ENCODE measurements at places on chromosomes 6 and 20.

GRCh38 chr6:20716865-20717264 is 182.6 kb downstream of the CDKAL1 start:
- no peaks in the 10 kb centered on the region for H3K36me3 ChIP-seq
- peaks cover 5% of the 10 kb centered on the region for H3K4me1 ChIP-seq
- no peak for DNase-seq
- H3K27me3 ChIP-seq: no peaks in the 10 kb centered on the region
- H3K27ac ChIP-seq: no peak overlapping the region
- H3K4me3 ChIP-seq: no peak overlapping the region

- H3K4me3 ChIP-seq: no peak overlapping the region
- H3K27ac ChIP-seq: no peak overlapping the region
- no peak for DNase-seq
- no peaks in the 10 kb centered on the region for H3K4me1 ChIP-seq
Observed at GRCh38 chr6:85403331-85404015, 46.4 kb upstream of the NT5E start.

DNA sequence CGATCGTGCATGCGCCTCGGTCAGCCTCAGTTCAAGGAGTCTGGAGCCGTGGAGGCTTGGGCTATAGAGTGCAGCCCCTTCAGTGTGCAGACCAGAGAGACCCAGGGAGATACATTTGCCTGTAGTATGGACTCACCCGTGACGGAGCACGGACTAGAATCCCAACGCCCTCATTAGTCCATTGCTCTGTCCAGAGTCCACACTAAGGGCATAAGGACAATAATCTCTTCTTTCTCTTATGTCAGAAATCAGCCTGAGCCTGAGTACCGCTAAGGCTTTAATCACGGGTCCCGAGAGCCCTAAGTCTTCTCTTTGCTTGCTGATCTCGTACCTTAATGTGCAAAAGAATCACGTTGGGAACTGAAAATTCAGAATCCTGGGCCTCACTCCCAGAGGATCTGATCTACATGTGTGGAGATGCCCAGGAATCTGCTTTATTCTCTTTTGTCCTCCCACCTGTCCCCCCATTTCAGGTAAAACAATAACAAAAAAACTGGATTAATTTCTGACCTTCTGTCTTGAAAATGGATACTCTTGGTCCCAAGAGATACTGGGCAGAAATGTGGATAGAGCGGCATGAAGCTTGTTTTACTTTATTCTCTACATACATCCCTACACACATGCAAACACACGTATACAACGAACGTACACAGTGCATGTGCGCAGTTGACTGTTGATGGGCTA is 671 bp downstream of the BPHL start:
- H3K36me3 ChIP-seq: no peaks in the 10 kb centered on the region
- H3K4me3 ChIP-seq: peak overlapping the region; percentile 64
- H3K27ac ChIP-seq: peak overlapping the region; percentile 73
- no peaks in the 10 kb centered on the region for H3K4me1 ChIP-seq

- H3K36me3 ChIP-seq: no peaks in the 10 kb centered on the region
- H3K4me3 ChIP-seq: peak overlapping the region; percentile 29
- peaks cover 100% of the 10 kb centered on the region for H3K27me3 ChIP-seq
- H3K4me1 ChIP-seq: peaks cover 10% of the 10 kb centered on the region
- no peak overlapping the region for H3K27ac ChIP-seq
- no peak for DNase-seq
Observed at GRCh38 chr6:5997420-5997987, 9.2 kb downstream of the NRN1 start.

GRCh38 chr6:94196891-94197290 is 777.5 kb upstream of the EPHA7 start:
- no peaks in the 10 kb centered on the region for H3K4me1 ChIP-seq
- H3K36me3 ChIP-seq: no peaks in the 10 kb centered on the region
- DNase-seq: no peak
- H3K27me3 ChIP-seq: no peaks in the 10 kb centered on the region
- H3K4me3 ChIP-seq: no peak overlapping the region
- H3K27ac ChIP-seq: no peak overlapping the region

GRCh38 chr6:22906091-22906549 is 336.8 kb downstream of the HDGFL1 start:
- no peaks in the 10 kb centered on the region for H3K4me1 ChIP-seq
- H3K36me3 ChIP-seq: no peaks in the 10 kb centered on the region
- H3K27ac ChIP-seq: no peak overlapping the region
- peak; percentile 16 for DNase-seq
- no peak overlapping the region for H3K4me3 ChIP-seq

- DNase-seq: no peak
- no peaks in the 10 kb centered on the region for H3K36me3 ChIP-seq
- H3K4me1 ChIP-seq: no peaks in the 10 kb centered on the region
- H3K27ac ChIP-seq: no peak overlapping the region
- no peak overlapping the region for H3K4me3 ChIP-seq
- peaks cover 2% of the 10 kb centered on the region for H3K27me3 ChIP-seq
Observed at GRCh38 chr20:59185809-59186208, 22.2 kb downstream of the ZNF831 start.

DNA sequence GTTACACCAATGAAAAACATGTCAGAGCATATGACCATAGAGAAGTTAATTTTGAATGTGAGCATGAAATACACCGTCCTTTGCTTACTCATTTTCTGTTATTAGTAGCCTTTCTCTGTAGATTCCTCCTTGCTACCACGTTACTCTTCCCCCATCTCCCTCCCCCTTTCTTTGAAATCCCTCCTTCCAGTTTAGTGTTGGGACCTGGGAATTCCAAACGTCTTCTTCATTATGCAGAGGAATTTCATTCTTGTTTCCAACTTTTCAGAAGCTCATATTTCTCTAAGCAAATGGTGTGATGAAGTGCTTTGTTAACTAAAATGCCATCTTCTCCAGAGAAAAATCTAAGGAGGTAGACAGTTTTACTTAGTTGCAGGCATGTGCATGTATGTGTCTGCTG is 122.4 kb downstream of the MCHR2 start:
- H3K27me3 ChIP-seq: peaks cover 26% of the 10 kb centered on the region
- DNase-seq: no peak
- H3K27ac ChIP-seq: no peak overlapping the region

GRCh38 chr20:31260326-31260932 is 3.0 kb downstream of the DEFB115 start:
- no peak overlapping the region for H3K27ac ChIP-seq
- H3K4me3 ChIP-seq: no peak overlapping the region
- H3K27me3 ChIP-seq: no peaks in the 10 kb centered on the region

GRCh38 chr6:11108726-11109125 is 2.8 kb downstream of the ERVFRD-1 start:
- no peaks in the 10 kb centered on the region for H3K27me3 ChIP-seq
- H3K27ac ChIP-seq: no peak overlapping the region
- no peaks in the 10 kb centered on the region for H3K4me1 ChIP-seq
- DNase-seq: no peak
- H3K4me3 ChIP-seq: no peak overlapping the region

GRCh38 chr20:32517914-32518592 is 67.1 kb downstream of the NOL4L start:
- no peaks in the 10 kb centered on the region for H3K27me3 ChIP-seq
- no peaks in the 10 kb centered on the region for H3K36me3 ChIP-seq
- H3K4me1 ChIP-seq: peaks cover 14% of the 10 kb centered on the region
- no peak for DNase-seq
- H3K27ac ChIP-seq: peak overlapping the region; percentile 34
- no peak overlapping the region for H3K4me3 ChIP-seq

GRCh38 chr6:152897807-152898399 is 84.9 kb downstream of the FBXO5 start:
- H3K36me3 ChIP-seq: no peaks in the 10 kb centered on the region
- H3K4me3 ChIP-seq: no peak overlapping the region
- no peaks in the 10 kb centered on the region for H3K27me3 ChIP-seq
- H3K27ac ChIP-seq: no peak overlapping the region
- DNase-seq: peak; percentile 67

- no peaks in the 10 kb centered on the region for H3K36me3 ChIP-seq
- H3K27ac ChIP-seq: no peak overlapping the region
- no peak overlapping the region for H3K4me3 ChIP-seq
- H3K27me3 ChIP-seq: no peaks in the 10 kb centered on the region
- H3K4me1 ChIP-seq: no peaks in the 10 kb centered on the region
Observed at GRCh38 chr6:91045161-91045560, 458.3 kb upstream of the MAP3K7 start.

GRCh38 chr20:63011798-63012197 is 5.0 kb upstream of the BHLHE23 start:
- no peaks in the 10 kb centered on the region for H3K36me3 ChIP-seq
- H3K4me1 ChIP-seq: no peaks in the 10 kb centered on the region
- no peak overlapping the region for H3K4me3 ChIP-seq

DNA sequence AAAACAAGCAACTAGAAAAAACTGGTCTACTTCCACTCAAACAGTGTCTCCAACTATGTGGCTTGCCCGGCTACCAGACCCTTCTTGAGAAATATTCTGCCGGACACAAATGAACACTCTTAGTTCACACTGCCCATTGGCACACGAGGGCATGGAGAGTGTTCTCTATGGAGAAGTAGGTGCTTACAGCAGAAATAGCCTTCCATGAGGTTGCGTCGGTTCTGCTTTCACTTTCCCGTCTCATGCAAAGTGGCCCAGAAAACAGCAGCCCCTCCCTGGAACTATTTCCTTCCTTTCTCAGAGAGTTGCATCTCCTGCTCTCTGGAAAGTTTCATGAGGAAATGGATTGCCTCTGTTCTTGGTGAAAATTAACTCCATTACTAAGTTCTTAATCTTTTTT is 9.5 kb upstream of the HLA-DOA start:
- no peaks in the 10 kb centered on the region for H3K36me3 ChIP-seq
- H3K4me3 ChIP-seq: no peak overlapping the region
- no peaks in the 10 kb centered on the region for H3K27me3 ChIP-seq
- no peak overlapping the region for H3K27ac ChIP-seq
- H3K4me1 ChIP-seq: no peaks in the 10 kb centered on the region

DNA sequence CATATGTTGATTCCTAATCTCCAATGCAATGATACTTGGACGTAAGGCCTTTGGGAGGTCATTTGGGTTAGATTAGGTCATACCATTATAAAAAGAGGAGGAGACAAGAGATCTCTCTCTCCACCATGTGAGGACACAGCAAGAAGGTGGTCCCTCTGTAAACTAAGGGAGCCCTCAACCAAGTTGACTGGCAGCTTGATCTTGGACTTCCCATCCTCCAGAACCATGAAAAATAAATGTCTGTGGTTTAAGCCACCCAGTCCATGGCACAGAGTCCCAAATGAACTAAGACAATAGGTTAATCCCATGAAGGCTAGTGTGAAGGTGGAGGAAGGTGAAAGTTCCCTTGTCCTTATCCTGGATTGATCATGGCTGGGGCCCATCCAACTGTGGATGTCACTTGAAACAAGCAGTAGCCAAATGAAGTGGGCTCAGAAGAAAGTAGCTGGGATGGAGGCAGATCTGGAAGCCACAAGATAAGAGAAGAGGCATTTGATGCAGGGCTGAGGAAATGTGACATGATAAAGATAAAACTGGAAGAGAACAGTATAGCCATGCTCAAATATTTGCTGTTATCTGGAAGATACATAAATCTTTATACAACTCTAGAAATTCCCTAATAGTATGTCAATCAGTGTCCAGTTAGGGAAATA is 99.9 kb downstream of the BANF2 start:
- H3K27ac ChIP-seq: no peak overlapping the region
- no peak overlapping the region for H3K4me3 ChIP-seq
- no peaks in the 10 kb centered on the region for H3K27me3 ChIP-seq

GRCh38 chr6:168179702-168180382 is 100.8 kb upstream of the FRMD1 start:
- H3K27me3 ChIP-seq: no peaks in the 10 kb centered on the region
- no peak overlapping the region for H3K4me3 ChIP-seq

DNA sequence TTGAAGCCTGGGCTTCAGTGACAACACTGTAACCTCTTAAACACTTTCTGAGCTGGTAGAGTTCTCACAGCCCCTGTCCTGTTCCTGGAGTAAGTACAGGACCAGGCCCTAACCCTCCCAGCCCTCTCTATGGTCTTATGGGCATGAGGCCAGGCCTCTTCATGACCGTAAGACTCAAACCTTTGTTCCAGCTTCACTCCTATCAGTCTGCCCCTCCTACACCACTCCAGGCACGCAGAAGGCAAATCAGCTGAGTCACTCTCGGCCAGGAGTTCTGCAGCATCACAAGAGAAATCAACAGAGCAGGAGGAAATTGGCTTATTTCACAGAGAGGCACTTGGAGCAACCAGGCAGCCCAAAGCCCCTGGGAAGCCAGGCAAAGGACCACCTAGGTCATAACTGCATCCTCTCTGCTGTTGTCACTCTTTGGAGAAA is 25.3 kb upstream of the CHD6 start:
- H3K27ac ChIP-seq: no peak overlapping the region
- H3K27me3 ChIP-seq: no peaks in the 10 kb centered on the region
- no peak overlapping the region for H3K4me3 ChIP-seq
- peak; percentile 38 for DNase-seq
- no peaks in the 10 kb centered on the region for H3K4me1 ChIP-seq

DNA sequence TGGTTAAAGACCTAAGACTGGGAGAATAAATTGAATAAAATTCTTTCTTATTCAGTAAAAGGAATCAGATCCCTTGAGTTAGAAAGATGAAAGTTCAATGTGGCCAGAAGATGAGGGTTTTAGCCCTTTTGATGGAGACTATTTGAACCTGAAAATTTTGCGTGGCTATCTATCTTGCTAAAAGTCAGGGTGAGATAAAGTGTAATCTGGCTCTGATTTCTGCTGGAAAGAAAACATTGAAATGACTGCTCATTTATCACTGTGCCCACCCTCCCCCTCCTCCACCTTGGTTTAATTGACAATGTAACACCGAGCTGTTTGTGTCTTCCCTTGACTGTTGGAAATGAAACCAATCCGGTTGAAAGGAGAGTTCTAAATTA is 32.9 kb upstream of the TCF21 start:
- H3K27me3 ChIP-seq: peaks cover 39% of the 10 kb centered on the region
- no peak for DNase-seq
- H3K36me3 ChIP-seq: no peaks in the 10 kb centered on the region

GRCh38 chr6:90415178-90415577 is 118.5 kb upstream of the BACH2 start:
- DNase-seq: no peak
- peaks cover 6% of the 10 kb centered on the region for H3K4me1 ChIP-seq
- no peaks in the 10 kb centered on the region for H3K27me3 ChIP-seq
- H3K4me3 ChIP-seq: no peak overlapping the region
- no peaks in the 10 kb centered on the region for H3K36me3 ChIP-seq

DNA sequence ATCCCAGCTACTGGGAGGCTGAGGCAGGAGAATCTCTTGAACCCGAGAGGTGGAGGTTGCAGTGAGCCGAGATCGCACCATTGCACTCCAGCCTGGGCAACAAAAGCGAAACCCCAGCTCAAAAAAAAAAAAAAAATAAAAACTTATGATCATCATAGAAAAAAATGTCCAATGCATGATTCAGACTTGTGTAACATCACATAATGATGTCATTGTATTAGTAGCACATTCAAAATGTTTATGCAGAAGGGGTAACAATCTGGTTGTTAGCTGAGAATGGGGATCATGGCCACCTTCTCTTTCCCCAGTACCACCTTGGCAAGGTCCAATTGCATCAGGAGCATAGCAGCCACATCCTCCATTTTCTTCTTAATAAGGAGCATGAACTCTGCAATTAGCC is 137.6 kb upstream of the MARCKS start:
- H3K27ac ChIP-seq: no peak overlapping the region
- H3K4me3 ChIP-seq: no peak overlapping the region
- H3K27me3 ChIP-seq: peaks cover 24% of the 10 kb centered on the region

GRCh38 chr20:8678098-8678776 is 390.6 kb upstream of the PLCB4 start:
- no peak overlapping the region for H3K27ac ChIP-seq
- no peak for DNase-seq
- H3K4me1 ChIP-seq: no peaks in the 10 kb centered on the region
- no peaks in the 10 kb centered on the region for H3K36me3 ChIP-seq

- no peak for DNase-seq
Observed at GRCh38 chr6:129753422-129753821, 43.4 kb upstream of the ARHGAP18 start.

- no peak for DNase-seq
- H3K36me3 ChIP-seq: no peaks in the 10 kb centered on the region
- no peaks in the 10 kb centered on the region for H3K27me3 ChIP-seq
- no peak overlapping the region for H3K4me3 ChIP-seq
- peaks cover 58% of the 10 kb centered on the region for H3K4me1 ChIP-seq
Observed at GRCh38 chr20:57476084-57476526, 48.8 kb downstream of the CTCFL start.

Data from cardiac muscle cell (in vitro differentiated cells and primary cell).